ENCODE measurements at places on chromosomes 12 and 14.

DNA sequence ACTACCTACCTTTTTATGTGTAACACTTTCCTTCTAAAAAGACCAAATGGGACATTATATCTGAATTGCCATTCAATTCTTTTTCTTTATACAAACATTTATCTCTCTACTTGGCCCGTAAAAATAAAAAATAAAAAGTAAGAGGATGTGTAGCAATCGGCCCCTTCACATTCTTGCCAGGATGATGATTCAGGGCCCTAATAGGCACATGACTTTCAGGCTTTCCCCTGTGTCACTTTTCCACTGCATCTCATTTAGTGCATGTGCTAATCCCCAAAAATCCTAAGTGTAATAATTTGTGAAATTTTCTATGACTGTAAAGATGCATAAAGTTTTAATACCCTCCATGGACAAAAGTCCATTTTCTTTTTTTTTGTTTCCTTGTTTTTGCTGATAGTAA lies 23.0 kb upstream of the ATP2B1 start:
- DNase-seq = peak; percentile 58

GRCh38 chr12:38904537-38905479 lies 583 bp downstream of the CPNE8 start:
- DNase-seq = peak; percentile 80

- DNase-seq = no peak
These were observed 3.5 kb upstream of the KRT81 start for GRCh38 chr12:52294803-52295202.

DNA sequence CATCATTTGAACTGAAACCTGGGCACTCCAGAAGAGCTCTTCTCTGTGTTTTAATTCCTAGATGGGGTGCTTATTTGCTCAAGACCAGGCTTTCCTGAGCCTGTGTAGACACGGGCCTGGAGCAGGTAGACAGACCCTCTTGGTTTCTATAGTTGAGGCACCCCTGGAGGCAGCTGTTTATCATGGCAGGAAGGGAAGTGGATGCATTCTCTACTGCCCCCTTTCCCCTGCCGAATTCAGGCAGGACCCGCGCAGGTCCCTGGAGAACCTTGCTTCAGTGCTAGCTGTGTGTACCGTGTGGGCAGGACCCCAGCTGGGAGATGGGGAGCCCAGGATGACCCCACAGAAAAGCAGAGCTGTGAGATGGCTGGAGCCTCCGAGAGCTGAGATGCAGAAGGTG lies 6.0 kb downstream of the CACNA1C start:
- no peak for DNase-seq

Measured in renal cortical epithelial cell (primary cell).